ENCODE measurements at places on chromosomes 1 and 21.
A peak's percentile ranks its signal among the peaks of the same experiment; 100 is the strongest.

GRCh38 chr1:167630568-167631385 is 745 bp downstream of the RCSD1 start:
- DNase-seq = no peak

DNA sequence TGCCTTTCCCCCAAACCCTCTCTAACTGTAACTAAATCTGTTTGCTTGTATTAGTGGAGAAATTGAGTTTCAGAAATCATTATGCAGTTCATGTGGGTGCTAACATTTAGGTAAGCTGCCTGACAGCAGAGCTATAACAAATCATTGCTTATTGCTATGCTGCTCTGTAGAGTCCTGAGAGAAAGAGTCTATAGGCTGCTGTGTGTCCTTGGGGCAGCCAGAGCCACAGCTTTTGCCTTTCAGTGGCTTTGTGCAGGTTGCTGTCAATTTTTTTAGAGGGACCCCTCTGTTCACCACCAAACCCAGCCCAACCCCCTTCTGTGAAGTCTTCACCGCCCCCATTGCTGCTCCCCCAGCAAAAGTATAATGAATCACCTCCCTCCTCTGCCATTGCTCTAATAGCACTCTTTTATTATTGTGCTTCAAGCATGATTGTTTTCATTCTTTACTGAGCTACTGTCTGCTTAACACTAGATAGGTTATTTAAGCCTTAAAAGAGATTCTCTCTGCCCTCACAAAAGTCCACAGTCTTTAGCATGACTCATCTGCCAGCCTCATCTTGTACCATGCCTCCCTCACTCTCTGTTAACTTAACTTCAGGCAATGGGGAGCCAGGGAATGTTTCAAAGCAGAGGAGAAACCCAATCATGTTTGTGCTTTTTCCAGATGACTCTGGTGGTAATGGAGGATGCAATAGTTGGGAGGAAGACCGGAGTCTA is 38.6 kb downstream of the DIRAS3 start:
- DNase-seq = no peak

- no peak for DNase-seq
Measured at GRCh38 chr1:100893718-100894117, 924 bp downstream of the EXTL2 start.

- no peak for DNase-seq
Measured at GRCh38 chr1:16147156-16147926, 8.5 kb downstream of the EPHA2 start.

DNA sequence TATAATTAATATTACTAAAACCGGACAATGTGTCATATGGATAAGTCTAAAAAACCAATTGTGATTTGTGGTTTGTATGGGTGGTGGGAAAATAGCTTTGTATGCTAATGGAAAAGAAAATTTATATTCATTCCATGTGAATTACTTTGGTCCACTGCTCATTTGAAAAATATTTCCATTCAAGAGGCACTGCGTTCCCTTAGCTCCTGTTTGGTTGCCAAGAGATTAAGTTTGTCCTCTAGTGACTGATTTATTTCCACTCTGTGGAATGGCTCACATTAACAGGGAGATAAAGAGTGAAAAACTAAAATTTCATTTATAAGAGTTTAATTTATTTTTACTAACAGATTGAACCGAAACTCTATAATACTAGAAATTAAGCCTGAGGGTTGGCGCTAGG is 744.1 kb upstream of the CHRM3 start:
- no peak for DNase-seq

DNA sequence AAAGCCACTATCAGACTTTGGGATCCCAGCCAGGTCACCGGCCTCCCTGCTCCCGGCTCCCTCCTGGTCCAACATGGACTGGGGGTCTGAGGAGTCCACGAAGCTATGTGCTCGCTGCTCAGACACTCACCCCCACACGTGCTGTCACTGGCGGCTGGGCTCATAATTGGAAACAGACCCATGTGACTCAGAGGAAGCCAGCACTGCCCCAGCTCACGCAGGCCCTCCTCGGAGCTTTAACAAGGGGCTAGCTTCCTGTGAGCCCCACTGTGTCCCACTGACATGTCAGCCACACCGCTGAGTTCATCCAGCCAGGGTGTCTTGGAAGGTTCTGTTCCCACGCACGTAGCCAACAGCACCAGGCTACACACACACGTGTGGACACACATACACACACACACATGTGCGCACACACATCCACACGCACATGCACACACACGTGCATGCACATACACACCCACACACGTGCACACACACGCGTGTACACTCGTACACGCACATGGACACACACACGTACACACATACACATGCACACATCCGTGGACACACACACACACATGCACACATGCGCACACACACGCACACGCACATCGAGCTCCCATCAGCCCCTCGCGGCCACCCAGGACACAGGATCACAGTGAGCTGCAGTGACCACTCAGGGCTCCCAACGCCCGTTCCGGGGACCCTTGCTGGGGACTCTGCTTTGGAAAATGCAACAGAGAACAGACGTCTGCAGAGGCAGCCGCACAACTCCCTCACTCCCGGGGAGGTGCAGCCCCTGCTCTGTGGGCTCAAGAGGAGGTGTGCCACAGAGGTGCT is 18.4 kb upstream of the COL6A2 start:
- DNase-seq = peak; percentile 78
